ENCODE measurements at places on chromosomes 11 and 22.

DNA sequence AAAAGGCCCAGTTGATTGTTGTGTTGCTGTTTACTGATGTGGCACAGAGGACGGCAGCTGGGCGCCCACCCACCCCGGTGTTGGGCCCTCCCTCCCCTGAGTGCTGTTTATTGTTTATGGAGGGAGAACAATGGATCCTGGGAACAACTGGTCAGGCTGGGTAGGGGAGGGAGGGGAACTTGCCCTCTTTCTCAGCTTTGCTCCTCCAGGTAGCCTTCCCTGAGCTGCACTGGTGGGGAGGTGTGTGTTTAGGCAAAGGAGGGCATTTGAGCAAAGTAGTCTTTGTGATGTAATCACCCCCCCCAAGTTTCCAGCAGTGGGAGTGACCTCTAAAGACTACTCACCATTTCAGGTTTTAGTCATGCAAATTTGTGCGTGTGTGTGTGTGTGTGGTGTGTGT lies 1035.3 kb downstream of the NTM start:
- no peak for DNase-seq

DNA sequence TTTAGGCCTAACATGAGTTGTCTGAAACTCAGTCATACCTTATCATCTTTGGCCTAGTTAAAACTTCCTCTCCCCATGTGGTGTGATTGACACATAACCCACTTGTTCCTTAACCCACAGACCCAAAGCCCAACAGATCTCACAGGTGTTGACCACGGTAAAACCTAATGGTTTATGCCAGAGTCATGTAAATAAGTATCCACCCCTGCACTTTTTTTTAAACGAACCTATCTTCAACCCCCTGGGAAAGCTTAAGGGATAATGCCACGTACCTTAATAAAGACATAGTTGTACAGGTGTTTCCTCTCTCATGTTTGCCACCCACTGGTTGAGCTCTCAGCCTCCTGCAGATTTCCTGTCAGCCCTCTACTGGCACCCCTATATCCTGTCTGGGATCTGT lies 709.3 kb upstream of the CCDC179 start:
- DNase-seq = no peak

GRCh38 chr22:49996518-49997250 lies 15.9 kb downstream of the IL17REL start:
- DNase-seq = peak; percentile 96

GRCh38 chr11:120500414-120501071 lies 11.0 kb upstream of the GRIK4 start:
- DNase-seq = no peak

GRCh38 chr22:26174280-26174679 lies 5.0 kb downstream of the SEZ6L start:
- DNase-seq = no peak

DNA sequence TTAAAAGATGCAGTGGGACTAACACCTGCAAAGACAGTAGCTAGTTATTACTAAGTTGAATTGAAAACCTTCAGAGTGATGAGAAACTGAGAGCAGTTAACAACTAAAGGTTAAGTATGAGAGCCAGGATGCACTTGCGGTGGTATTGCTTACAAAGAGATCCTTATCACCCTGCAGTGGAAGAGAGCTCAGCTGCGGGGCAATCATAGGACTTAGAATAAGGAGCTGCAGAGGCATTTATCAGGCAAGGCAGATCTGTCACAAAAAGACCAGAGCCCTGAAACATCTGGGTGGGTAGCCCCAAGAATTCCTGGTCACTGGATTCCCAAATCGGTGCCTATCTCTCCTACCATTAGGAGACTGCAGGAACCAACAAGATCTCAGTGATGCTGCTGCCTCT lies 34.3 kb upstream of the CFAP300 start:
- DNase-seq = no peak

GRCh38 chr22:21450320-21450831 lies 16.8 kb upstream of the TMEM191C start:
- no peak for DNase-seq

- no peak for DNase-seq
These were observed 325.5 kb downstream of the NTM start for GRCh38 chr11:131695889-131696429.

DNA sequence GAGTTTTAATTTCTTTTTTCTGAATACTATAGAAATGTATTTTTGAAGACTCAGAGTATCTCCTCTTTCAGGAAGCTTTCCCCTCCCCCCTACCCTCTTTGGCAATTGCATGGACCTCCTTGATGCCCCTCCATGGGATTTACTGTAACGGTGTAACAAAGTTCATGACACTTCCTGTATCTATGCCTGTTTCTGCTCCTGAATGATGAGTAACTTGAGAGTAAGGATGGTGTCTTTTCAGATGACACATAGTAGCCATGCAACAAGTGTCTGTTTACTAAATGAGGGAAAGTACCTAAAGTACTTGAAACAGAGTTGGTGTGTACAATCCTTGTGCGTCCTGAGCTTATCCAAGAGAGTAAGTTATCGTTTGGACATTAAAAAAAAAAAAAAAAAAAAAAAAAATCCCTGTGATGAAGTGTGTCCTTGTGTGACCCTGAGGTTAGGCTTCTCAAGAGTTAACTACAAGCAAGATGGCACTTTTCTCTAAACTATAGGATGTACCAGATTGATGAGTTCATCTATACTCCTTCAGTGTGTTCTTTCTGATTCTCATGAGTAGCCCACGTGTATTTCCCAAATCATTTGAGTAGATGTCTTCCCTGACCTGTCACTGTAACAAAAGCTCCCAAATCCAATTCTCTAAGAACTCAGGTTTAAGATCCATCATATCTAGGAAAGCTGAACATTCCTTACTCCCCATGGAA lies 7.4 kb downstream of the ETS1 start:
- no peak for DNase-seq

- no peak for DNase-seq
These were observed 30.0 kb downstream of the MOV10L1 start for GRCh38 chr22:50119768-50120251.

GRCh38 chr22:37442537-37442936 lies 15.3 kb upstream of the ELFN2 start:
- no peak for DNase-seq

- no peak for DNase-seq
These were observed 395.0 kb upstream of the CCDC90B start for GRCh38 chr11:83681031-83681781.

DNA sequence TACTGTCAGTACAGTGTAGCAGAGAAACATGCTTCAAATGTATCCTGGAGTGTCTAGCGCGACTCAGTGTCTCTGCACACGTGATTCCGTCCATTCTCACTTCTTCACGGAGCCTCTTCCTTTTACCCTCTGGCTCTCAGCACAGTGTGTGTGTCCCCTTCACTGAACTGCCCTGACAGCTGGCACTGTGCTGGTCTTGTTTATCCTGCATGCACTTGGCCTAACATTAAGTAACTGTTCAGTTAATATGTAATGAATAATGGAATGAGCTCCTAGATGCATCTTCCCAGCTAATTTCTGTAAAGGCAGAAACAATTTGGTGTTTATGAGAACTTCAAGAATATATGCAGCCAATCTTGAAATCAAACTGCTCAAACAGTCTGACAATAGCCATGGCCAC lies 44.4 kb downstream of the KMT5B start:
- DNase-seq = no peak

DNA sequence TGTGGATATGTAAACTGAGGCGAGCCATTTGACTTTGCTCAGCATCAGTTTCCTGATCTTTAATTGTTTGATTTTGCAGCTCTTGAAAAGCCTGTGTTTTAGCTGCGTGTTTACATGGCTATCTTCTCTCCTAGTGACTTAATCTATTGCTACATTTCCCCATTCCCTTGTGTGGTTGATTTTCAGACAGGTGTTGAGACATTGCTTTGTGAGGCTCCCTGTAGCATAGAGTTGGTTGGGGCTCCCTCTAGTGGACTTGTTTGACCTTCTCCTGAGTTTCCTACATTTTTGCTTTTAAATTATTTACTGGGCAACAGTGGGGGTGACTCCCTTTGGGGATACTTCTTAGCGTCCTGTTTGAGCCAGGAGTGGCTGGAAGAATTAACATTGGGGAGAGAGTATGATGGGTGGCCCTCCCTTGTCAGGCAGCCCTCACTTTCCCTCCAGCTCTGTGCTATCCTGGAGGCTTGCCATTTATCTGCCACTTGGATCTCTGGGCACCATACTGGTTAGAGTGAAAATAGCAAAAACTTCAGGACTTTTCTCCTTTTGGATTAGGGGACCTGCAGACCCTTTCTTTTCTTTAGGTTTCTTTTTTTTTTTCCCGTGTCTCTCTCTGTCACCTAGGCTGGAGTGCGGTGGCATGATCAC lies 9.2 kb upstream of the CBL start:
- DNase-seq = no peak

- DNase-seq = no peak
These were observed 113.2 kb downstream of the TMEM135 start for GRCh38 chr11:87150936-87151335.

- DNase-seq = no peak
These were observed 320 bp upstream of the PHLDA2 start for GRCh38 chr11:2929531-2929949.

DNA sequence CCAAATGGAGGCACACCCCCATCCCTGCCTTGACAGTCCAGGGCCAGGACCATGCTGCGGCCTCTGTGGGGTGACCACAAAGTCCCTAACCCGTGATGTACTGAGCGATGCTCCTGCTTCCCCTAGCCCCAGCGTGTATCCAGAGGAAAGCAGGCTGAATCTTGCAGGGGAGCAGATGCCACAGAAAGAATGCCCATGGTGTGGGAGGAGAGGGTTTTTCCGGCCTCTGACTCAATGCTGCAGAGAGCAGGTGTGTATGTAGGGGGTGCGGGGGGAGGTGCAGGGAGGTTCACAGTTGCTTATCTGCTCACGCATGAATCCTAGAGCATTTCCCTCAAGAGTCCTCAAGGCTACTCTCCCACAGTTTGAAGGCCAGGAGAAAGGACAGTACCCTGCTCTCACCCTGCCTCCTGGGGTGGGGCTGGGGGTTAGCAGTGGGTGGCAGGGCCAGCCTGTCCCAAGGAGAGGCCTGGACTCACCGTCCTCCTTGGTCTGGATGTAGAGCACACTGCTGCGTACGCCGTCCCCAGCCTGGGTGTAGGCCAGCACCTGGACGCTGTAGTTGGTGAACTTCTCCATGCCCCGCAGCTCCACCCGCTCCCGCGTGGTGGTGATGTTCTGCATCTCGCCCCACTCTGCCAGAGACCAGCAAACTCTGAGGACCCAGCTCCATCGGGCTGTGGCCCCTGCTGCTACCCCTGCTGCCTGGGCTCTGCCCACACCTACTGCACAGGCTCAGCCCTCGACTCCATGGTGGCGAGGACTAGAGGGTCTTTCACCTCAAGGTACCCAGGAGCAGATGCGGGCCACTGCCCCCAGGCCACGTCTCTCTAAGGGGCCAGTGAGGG lies 130.8 kb downstream of the CEP164 start:
- no peak for DNase-seq

GRCh38 chr22:48643066-48643731 lies 1184.5 kb downstream of the BRD1 start:
- no peak for DNase-seq

- DNase-seq = no peak
These were observed 12.1 kb downstream of the SLC37A2 start for GRCh38 chr11:125075242-125075625.

- no peak for DNase-seq
These were observed 775.6 kb downstream of the BRD1 start for GRCh38 chr22:49052023-49052538.

GRCh38 chr11:76610871-76611475 lies 59.6 kb downstream of the LRRC32 start:
- DNase-seq = peak; percentile 64

- no peak for DNase-seq
These were observed 76.0 kb downstream of the ST3GAL4 start for GRCh38 chr11:126431401-126432064.

- DNase-seq = no peak
These were observed 415.9 kb downstream of the ETS1 start for GRCh38 chr11:128171506-128171905.

DNA sequence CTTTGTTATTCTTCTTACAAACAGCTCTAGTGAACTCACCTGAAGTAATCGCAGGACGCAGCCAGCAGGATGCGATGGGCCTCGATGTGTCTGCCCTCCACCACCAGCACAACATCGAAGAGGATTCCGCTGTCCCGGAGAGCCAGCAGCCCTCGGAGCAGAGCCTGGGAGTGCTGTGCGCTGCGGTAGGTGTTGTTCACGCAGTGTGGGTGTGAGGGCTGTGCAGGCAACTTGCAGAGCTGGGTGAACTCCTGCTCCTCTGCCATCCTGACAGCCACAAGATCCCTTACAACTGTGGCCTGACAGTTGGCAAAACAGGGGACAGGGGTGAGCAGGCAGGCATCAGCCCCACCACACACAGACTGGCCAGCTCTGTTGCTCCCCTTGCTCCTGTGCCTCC lies 6.6 kb downstream of the KLHL22 start:
- no peak for DNase-seq

GRCh38 chr11:62707277-62707861 lies at the start of the genes BSCL2 and GNG3:
BSCL2 (minus strand) TSS chr11:62707424; CDS start chr11:62707195, 229 bp downstream.
GNG3 (plus strand) TSS chr11:62707676; CDS start chr11:62708296, 620 bp downstream.
- DNase-seq = no peak

DNA sequence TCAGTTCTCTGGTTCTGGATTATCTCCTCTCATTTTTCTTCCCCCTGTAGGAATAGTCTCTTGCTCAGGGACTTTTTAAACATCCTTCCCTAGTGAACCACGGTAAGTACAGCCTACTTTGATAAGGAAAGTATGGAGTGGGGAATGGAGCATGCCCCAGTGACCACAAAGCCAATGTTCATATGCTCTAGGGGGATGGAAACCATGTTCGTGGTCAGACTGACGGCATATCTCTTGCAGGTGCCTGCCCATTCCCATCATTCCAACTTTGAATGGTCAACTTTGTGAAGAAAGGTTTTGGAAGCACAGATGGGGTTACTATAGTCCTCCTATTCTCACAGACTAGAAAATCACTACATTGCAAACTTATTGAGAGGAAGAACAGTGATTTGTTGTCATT lies 332.5 kb upstream of the NCAM1 start:
- DNase-seq = no peak

GRCh38 chr22:49400136-49400940 lies 427.3 kb downstream of the BRD1 start:
- peak; percentile 58 for DNase-seq

- DNase-seq = no peak
These were observed 14.9 kb downstream of the CNTF start for GRCh38 chr11:58637371-58637770.

DNA sequence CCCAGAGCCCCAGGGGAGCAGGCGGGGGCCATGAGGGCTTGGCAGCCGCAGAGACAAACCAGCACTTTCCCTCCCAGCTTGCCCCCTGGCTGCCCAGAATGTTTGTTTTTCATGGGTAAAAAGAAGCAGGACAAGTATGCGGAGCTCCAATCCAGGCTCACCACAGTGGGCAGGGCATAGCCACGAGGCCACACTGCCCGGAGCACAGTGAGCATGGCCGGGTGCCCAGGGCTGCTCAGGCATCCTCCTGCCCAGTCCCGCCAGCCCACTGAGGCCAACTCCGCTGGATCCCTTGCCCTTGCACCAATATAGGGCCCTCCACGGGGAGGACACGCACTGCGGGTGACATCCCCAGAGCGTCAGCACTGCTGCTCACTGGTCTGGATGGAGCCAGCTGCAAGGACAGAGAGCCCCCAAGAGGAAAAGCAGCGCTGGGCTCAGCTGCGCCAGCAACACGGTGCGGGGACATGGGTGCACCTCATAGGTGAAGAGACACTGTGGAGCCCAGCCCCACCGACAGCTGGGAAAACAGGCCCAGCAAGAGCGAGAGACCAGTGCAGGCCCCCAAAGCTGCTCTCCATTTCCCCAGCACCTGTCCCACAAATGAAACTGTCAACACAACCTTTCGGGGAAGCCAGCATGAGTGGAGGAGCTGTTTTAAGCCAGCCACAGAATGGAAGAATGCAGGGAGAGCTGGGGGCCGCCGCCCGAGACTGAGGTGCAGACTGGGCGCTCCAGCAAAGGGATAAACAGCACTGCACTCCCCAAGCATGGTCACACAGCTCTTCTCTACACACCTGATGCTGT lies 24.8 kb downstream of the ARVCF start:
- no peak for DNase-seq

- no peak for DNase-seq
These were observed 13.7 kb downstream of the PIWIL3 start for GRCh38 chr22:24760708-24761306.

Measured in vagina (tissue), 2 donors.